ENCODE measurements at places on chromosomes 1 and 21. TPM values are rescaled to one million over a fixed set of nuclear protein-coding genes. Genes with fewer than 3 reads are reported as not detected.

The ARPC5 gene
- total RNA-seq = 99.6 TPM

The LCK gene
- total RNA-seq = 515 TPM

The RWDD3 gene
- total RNA-seq = 29.7 TPM

The GUCA2A gene
- not detected for total RNA-seq

- DNase-seq = no peak
These were observed 24.7 kb downstream of the VPS45 start for GRCh38 chr1:150092180-150092791.

DNA sequence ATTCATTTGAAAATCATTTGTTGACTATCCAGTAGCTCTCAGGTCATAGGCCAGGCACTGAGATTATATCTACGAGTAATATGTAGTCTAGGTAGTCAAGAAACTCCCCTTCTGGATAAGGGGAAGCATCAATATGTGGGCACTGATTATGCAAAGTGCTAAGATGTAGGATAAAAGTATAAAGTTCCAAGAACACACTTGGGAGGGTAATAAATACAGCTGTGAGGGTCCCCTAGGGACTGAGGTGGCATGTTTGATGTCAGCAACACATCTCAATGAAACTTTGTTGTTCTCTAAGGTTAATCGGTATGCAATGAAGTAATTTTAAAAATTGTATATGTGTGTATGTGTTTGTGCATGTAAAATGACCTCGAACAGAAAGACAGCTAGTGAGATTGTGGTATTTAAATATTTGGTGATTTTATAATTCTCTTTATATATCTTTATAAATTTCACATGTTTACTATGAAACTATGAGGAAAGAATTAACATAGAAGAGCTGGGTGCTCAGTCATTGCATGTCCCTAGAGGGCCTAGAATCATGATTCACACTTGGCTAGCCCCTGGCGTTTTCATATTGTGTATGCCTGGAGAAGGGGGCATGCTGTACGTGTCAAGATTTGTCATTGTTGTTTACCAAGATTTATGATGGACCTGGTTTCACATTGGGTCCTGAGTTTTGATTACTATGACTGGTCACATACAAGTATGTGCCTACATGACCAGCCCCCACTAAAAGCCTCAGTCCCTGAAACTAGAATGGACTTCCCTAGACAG lies 140.1 kb upstream of the DUSP10 start:
- no peak for DNase-seq

DNA sequence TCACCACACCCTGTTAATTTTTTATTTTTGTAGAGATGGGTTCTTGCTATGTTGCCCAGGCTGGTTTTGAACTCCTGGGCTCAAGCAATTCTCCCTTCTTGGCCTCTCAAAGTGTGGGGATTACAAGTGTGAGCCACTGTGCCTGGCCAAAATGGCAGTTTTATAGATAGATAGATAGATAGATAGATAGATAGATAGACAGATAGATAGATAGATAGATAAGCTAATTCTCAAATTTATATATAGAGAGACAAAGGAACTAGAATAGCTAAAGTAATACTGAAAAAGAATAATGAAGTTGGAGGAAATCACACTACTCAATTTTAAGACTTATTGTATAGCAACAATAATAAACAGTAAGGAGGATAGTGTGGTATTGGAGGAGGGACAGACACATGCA lies 21.1 kb downstream of the SHISAL2A start:
- DNase-seq = no peak

DNA sequence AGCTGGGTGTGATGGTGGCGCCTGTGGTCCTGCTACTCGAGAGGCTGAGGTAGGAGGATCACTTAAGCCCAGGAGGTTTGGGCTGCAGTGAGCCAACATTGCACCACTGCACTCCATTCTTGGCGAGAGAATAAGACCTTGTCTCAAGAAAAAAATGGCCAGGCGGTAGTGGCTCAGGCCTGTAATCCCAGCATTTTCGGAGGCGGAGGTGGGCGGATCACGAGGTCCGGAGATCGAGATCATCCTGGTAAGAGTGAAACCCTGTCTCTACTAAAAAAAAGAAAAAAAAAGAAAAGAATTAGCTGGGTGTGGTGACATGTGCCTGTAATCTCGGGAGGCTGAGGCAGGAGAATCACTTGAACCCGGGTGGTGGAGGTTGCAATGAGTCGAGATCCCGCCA lies 11.3 kb downstream of the ATAD3B start:
- no peak for DNase-seq

- DNase-seq = no peak
These were observed 2.2 kb downstream of the MIGA1 start for GRCh38 chr1:77781683-77782082.

DNA sequence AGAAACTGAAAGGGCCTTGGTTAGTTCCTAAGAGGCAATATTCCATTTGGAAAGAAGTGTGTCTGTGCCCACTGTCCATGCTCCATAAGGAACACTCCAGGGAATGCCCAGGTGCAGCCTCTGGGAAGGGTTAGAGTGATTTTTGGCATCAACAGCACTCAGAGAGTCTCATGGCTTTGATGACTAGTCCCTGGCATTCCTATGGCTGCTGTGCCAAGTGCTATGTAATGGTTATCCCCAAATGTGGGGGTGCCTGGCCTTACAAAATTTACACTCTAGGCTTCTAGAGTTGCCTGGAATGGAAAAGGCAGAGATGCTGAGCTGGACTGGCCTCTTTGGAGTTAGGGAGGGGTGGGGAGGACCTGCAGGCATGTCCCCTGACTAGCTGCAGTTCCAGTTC lies 75.0 kb upstream of the BCAR3 start:
- DNase-seq = no peak

DNA sequence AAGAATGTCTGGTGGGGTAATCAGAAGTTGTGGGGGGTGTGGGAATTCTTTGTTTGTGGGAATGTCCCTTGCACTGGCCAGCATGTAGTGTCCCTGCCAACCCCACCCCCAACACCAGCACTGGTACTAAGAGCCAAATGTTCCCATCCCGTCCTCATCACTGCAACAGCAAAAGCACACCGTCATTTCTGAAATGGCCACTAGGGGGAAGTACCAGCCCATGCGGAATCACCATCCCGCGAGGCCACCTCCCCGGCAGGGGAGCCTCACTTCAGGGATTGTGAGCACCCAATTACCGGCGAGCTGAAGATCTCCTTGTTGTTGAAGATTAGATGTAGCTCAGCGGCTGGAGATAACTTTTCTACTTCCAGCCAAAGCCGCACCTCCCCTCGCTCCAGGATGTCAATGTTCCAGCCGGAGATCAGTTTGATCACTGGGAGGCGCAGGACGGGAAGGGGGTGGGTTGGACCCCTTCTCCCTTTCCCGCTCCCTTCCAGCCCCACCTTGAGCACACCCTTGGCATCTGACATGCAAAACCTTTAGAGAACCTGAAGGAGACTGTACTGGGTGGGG lies 41.0 kb downstream of the MYOM3 start:
- peak; percentile 70 for DNase-seq

- DNase-seq = no peak
These were observed 11.0 kb upstream of the C1QA start for GRCh38 chr1:22625262-22625925.

Measured in naive thymus-derived CD8-positive, alpha-beta T cell (primary cell).